ENCODE measurements at places on chromosomes 5 and 9.

DNA sequence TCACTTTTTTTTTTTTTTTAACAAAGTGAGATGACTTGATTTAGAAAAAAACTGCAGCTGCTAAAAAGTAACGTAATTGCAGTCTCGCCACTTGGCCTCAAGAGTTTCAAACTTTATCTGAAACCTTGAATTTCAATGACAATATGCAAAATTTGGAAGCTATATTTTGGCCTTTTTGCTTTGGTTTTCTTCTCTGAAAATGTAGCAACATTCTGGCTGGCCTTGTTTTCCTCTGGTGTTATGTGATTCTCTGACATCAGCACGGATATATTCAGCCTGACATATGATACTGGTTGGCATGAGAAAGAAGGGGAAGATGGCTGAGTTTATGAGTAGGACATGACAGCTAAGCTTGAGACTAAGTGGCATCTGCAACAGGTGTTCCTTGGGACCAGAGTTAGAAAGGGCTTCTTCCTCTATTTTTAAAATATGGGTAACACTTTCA is 136.5 kb downstream of the MEF2C start:
- DNase-seq = no peak

GRCh38 chr9:32965999-32966722 is 35.3 kb downstream of the APTX start:
- DNase-seq = peak; percentile 0

GRCh38 chr9:84435902-84436301 is 95.3 kb upstream of the SLC28A3 start:
- no peak for DNase-seq

- DNase-seq = no peak
Measured at GRCh38 chr5:43207601-43208000, 15.6 kb downstream of the NIM1K start.

GRCh38 chr5:87340716-87341115 is 72.0 kb downstream of the CCNH start:
- DNase-seq = no peak

DNA sequence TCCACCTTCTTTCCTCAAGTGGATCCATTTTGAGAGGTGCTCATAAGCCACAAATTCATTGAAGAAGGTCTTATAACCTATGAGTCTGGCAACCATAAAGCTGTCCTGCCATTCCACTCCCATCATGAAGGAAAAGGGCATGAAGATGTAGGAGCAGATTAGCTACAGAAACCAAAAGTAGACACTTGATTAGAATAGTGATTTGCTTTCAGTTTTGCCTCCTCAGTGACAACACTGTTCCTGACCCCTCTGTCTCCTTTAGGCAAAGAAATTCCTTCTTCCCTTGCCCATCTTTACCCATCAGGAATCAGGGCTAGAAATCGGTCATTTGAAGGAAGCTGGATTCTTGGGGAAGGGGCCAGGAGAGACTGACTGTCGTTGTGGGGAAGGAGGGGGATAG is 55.2 kb downstream of the SLC28A3 start:
- DNase-seq = no peak

- no peak for DNase-seq
Measured at GRCh38 chr5:146643776-146644175, 127.8 kb upstream of the GPR151 start.

GRCh38 chr5:60945813-60946187 is 795 bp downstream of the NDUFAF2 start:
- no peak for DNase-seq

DNA sequence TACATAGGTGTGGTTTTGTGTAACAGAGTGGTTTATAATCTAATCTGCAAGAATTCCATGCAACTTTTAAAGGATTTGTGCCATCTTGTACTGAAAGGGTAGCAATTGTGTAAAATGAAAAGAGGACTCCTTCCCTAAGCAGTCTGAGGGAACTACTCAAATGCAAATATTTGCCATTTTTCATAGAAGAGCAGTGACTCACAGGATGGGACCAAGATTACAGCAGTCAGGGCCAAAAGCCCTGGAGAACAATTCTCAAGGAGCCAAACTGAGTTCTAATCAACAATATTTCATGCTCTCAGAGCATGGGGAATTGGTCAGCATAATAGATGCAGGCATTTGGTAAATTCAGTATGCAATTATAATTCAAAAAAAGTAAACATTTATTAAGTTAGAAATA is 495.8 kb downstream of the CHSY3 start:
- no peak for DNase-seq

- DNase-seq = no peak
Measured at GRCh38 chr5:40734986-40735385, 20.8 kb downstream of the TTC33 start.

- no peak for DNase-seq
Measured at GRCh38 chr5:26343801-26344325, 694.5 kb downstream of the CDH9 start.

- DNase-seq = no peak
Measured at GRCh38 chr5:136225796-136226195, 32.8 kb upstream of the SMIM32 start.

DNA sequence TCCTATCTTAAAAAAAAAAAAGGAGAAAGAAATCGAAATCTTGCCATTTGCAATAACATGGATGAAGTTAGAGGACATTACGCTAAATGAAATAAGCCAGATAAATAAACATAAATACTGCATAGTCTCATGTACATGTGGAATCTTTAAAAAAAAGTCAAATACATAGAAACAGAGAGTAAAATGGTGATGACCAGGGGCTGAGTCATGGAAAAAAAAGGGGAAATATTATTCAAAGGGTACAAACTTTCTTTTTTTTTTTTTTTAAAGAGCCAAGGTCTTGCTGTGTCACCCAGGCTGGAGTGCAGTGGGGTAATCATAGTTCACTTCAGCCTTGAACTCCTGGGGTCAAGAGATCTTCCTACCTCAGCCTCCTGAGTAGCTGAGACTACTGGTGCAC is 310.1 kb downstream of the ZNF608 start:
- DNase-seq = peak; percentile 61

GRCh38 chr5:15245913-15246312 is 254.1 kb upstream of the FBXL7 start:
- no peak for DNase-seq

DNA sequence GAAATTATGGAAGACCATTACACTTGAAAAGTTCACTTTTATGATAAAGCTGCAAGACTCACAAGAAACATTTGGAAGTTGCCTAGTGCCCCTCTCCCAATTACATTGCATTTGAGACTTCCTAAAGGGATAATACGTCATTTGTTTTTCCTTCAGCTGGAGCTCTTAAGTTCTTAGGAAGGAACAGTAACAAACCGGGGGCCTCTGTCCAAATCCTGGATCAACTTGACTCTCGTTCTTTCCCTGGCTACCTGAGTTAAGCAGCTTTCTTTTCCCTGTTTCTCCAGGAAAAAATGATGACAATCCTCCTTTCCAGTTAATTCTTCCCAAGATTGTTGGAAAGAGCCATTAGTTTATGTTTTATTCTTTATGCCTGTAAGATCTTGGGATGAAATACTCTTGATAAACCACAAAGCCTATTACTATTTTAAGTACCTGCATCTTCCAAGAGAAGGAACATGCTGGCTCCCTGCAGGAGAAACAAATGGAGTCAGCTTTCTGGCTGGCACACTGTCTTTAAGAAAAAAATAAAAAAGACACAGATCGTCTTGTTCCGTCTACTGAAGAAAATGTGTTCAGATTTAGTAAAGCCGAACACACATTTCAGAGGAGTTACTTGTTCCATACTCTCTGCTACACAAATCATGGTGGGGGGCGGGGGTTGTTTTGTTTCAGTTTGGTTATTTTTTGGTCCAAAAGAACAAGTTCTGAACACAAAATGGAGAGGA is 297.9 kb downstream of the EFNA5 start:
- DNase-seq = no peak

DNA sequence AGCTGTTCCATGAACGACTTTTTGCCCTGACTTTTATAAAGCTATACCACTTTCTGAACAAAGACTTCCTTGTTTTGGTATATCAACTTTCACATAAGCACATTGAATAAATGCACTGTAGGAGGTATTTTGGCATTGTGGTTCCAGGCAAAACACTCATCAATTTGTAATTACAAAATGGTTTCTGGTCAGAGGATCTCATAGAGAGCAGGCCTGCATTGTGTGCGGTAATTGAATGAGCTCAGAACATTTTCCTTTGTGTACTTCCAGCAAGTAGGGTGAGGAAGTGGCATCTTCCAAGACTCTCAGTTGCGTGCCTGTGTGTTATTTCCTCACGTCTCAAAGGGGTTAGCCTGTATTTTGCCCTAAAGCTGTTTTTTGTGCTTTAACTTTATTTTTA is 89.2 kb downstream of the PDE6A start:
- DNase-seq = no peak

DNA sequence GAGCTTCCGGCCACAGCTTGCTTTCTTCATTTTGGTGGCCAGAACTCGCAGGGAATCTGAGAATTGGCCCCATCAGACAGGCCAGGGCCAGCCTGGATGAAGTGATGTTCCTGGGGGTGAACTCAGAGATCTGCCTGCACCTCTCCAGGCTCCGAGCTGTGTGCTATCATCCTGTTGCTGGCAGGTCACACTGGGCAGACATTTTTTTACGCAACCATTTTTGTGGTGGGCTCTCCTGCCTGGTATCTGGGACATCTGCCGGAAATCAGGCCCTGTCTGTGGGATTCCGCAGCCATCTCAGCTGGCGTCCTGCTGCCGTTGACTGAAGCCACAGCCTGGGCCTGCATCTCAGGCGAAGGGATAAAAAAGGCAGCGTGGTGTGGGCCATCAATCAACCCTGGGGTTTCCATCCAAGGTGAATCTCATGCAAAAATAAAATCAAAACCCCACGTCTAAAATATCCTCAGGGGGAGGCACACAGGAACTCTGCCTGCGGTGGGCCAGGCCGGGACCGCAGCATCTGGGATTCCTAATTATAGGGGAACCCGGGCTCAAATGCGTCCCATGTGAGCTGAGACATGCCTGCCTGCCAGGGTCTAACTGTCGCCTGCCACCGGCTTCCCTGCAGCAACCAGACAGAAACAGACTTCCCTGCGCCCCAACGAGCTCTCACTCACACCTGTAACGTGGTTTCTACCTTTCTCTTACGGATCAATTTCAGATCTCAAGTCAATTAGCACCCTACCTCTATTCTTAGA is 174.3 kb downstream of the SYK start:
- DNase-seq = no peak

DNA sequence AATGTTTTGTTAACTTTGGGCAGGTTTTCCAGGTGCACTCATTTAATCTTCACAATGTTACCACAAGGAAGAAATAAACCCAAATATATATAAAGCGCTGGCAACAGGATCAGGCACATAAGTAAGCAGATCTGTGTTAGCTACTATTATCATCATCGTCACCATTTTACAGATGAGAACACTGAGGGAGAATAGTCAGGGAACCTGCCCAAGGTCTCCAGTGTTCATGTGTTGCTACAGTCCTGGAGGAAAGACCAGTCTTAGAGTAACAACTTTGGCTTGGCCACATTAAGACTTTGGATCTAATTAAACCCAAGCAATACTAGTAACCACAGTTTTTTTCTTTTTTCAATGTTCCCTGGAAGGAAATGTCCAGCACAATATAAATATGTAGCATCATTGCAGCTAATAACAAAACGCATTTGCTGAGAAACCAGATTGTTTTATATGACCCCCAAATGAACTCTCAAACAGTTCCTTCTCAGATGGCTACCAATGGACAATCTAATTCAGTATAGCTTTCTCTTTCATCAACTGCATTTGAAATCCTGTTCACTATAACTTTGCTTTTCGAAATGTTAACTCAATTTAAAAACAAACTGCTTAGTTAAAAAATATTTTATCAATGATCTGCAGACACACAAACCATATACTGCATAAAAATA is 11.8 kb downstream of the NREP start:
- no peak for DNase-seq

GRCh38 chr9:88084357-88085183 is 53.7 kb downstream of the SPATA31C2 start:
- DNase-seq = no peak

DNA sequence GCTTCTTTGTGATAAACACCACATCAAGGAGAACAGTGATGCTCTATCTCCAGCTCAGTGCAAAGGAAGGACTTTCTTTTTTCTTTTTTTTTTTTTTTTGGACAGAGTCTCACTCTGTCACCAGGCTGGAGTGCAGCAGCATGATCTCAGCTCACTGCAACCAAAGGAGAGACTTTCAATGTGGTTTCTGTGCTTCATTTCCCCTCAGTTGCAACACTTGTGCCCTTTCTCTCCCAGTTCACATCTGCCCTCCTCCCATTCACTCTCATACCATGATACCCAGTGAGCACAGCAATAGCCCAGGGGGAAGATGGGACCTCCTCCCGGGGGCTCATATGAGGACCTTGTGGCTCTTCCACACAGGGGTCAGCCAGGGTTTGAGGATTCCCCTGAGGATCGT is 110.0 kb downstream of the MTRR start:
- DNase-seq = no peak

DNA sequence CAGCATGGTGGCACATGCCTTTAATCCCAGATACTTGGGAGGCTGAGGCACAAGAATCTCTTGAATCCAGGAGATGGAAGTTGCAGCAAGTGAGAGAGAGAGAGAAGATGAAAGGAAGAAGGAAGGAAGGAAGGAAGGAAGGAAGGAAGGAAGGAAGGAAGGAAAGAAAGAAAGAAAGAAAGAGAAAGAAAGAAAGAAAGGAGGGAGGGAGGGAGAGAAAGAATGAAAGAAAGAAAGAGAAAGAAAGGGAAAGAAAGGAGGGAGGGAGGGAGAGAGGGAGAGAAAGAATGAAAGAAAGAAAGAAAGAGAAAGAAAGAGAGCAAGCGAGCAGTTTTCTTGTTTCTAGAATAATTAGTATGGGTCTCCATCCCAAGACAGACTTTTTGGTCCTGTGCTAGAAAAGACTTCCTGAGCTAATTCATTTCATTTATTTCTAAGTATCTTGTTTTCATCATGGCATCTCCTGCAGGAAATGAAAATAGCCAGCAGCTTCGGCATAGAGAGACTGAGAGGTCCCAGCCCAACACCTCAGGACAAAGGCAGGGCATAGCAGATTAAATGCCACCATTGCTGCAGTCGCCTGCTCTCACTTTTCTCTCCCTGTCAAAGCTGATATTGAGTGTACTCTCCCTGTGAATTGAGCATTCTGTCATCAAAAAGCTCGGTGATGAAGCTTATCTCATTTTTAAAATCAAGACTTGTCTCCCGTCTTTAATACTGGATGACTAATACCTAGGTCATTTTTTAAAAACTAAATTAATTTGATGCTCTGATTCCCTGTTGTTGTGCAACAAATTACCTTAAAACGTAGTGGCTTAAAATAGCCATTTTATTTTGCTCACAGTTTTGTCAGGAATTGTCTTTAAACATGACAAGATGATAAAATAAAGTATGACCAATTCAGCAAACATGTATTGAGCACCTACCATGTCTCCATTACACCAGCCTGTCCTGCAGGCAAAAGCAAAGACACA is 91.8 kb upstream of the ADRA1B start:
- DNase-seq = no peak

- DNase-seq = no peak
Measured at GRCh38 chr9:117000196-117000723, 313.2 kb downstream of the TRIM32 start.

GRCh38 chr5:35112300-35112699 is 64.6 kb upstream of the AGXT2 start:
- DNase-seq = no peak

- no peak for DNase-seq
Measured at GRCh38 chr5:167696558-167697314, 594.7 kb upstream of the WWC1 start.
